ENCODE measurements at places on chromosomes 4 and X. TPM values are rescaled to one million over a fixed set of nuclear protein-coding genes. Genes with fewer than 3 reads are reported as not detected.

The TMEM255A gene
- total RNA-seq: under 0.01 TPM

The LONRF3 gene
- 6.2 TPM for total RNA-seq

The MAGEB10 gene
- total RNA-seq: not detected

The HADH gene
- total RNA-seq: 6.3 TPM

The GYPB gene
- not detected for total RNA-seq

The MAGEA9B gene
- not detected for total RNA-seq

The VCX3A gene
- not detected for total RNA-seq

The GAGE1 gene
- total RNA-seq: not detected

The NLGN4X gene
- not detected for total RNA-seq

The ZNF182 gene
- total RNA-seq: 2.2 TPM

The EXOC1L gene
- total RNA-seq: not detected

The HDX gene
- 5.5 TPM for total RNA-seq

The RASGEF1B gene
- total RNA-seq: 0.09 TPM

The ZMYM3 gene
- 10.4 TPM for total RNA-seq

The CITED1 gene
- total RNA-seq: 0.38 TPM

The ELF2 gene
- 32.1 TPM for total RNA-seq

The PPARGC1A gene
- total RNA-seq: not detected

The BMP3 gene
- not detected for total RNA-seq

The MAGEA2 gene
- not detected for total RNA-seq

The OTUD6A gene
- not detected for total RNA-seq

The DMRTC1B gene
- not detected for total RNA-seq

The CTAG2 gene
- total RNA-seq: not detected

The SHROOM2 gene
- total RNA-seq: 5.7 TPM

The RPS6KA6 gene
- 0.19 TPM for total RNA-seq

The CACNA1F gene
- not detected for total RNA-seq

The SLC10A6 gene
- under 0.01 TPM for total RNA-seq

The UGT2B15 gene
- not detected for total RNA-seq

The RBMXL3 gene
- total RNA-seq: not detected

Data from endothelial cell of coronary artery (primary cell).